ENCODE measurements at places on chromosomes 16 and 17.

GRCh38 chr16:17548825-17549224 lies 78.1 kb upstream of the XYLT1 start:
- no peak for DNase-seq

DNA sequence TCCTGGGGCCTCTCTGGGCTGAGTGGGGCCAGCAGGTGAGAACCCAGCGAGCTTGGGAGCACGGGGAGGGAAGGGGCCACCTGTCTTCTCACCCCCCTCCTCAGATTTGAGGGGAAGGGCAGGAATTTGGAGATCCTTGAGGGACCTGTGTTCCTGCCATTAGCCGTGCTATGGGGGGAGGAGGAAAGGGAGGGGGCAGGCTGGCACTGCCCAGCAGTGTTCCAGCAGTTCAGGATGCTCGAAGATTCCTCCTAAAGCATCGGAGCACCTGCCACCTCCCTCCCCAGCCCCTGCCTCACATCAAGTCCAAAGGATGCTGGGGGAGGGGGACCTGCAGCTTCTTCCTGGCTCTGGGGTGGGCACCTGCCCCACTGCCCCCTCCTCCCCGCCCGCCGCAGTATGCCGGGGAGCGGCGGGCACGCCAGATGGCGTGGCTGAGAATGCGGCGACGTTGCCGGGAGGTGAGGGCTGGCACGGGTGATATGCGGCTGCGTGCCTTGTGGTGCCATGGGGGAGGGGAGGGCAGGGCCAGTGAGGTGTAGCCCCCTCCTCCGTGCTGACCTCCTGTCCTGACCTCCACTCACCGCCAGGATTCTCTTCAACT lies 4.7 kb upstream of the NEUROD2 start:
- DNase-seq = no peak

DNA sequence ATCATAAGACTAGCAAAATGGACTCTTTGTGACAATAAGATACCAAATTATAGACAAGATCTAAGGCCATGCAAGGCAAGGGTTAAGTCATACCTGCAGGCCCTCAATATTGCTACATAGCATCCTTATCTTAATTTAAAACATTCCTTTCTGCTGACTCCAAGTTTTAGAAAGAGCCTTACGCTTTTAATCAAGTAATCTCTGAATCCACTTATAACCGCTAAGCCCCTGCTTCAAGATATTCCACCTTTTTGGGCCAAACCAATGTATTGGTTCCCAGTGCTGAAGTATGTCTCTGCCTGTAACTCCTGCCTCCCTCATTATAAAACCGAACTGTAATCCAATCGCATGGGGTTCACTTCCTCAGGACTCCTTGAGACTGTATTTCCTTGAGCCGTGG lies 255.4 kb downstream of the PHKB start:
- DNase-seq = no peak

- no peak for DNase-seq
These were observed 9.7 kb upstream of the ITGA3 start for GRCh38 chr17:50046179-50046578.

GRCh38 chr16:49516382-49517036 lies 142.9 kb downstream of the C16orf78 start:
- DNase-seq = no peak

- DNase-seq = no peak
These were observed 110.0 kb downstream of the N4BP1 start for GRCh38 chr16:48499923-48500381.

- DNase-seq = no peak
These were observed 205.2 kb downstream of the RAB11FIP4 start for GRCh38 chr17:31596382-31597323.

- peak; percentile 49 for DNase-seq
These were observed 481 bp downstream of the MYO19 start for GRCh38 chr17:36533935-36534839.

- DNase-seq = no peak
These were observed 20.1 kb downstream of the RAB40B start for GRCh38 chr17:82678265-82678891.

- DNase-seq = no peak
These were observed 76.0 kb downstream of the CHD9NB start for GRCh38 chr16:52976539-52977167.

GRCh38 chr16:59263955-59264354 lies 529.8 kb upstream of the GOT2 start:
- DNase-seq = no peak

GRCh38 chr17:82647593-82648164 lies 565 bp downstream of the WDR45B start:
- DNase-seq = peak; percentile 55

DNA sequence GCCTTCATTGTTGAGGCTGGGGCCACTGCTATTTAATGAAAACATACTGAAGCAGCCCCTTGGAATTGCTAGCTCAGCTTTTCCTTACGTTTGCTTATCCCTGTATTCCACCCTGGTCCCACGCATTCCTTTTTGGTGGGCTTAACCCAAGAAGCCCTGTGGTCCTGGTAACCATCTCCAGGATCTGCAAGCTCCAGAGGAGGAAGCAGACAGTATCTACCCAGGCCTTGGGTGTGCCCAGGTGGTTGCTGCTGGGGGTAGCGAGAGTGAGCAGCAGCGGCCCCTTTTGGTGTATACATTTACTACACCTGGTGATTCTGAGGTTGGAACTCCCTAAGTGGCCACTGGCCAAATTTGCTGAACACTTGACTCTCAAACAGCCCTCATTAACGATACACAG lies 97.7 kb downstream of the CBLN1 start:
- DNase-seq = no peak

GRCh38 chr17:10067446-10068143 lies 130.8 kb downstream of the GAS7 start:
- DNase-seq = no peak

DNA sequence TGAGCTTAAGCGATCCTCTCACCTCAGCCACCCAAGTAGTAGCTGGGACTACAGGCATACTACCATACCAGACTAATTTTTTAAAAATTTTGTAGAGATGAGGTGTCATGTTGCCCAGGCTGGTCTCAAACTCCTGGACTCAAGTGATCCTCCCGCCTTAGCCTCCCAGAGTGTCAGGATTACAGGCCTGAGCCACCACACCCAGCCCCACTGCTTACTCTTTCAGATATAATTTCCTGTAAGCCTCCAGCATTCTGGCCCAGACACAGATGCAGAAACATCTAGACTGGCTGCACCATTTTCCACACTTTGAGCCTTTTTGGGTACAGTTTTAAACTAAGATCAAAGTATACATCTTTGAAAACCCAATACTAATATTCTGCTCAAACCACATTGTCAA lies 8.4 kb upstream of the WSB1 start:
- DNase-seq = no peak

DNA sequence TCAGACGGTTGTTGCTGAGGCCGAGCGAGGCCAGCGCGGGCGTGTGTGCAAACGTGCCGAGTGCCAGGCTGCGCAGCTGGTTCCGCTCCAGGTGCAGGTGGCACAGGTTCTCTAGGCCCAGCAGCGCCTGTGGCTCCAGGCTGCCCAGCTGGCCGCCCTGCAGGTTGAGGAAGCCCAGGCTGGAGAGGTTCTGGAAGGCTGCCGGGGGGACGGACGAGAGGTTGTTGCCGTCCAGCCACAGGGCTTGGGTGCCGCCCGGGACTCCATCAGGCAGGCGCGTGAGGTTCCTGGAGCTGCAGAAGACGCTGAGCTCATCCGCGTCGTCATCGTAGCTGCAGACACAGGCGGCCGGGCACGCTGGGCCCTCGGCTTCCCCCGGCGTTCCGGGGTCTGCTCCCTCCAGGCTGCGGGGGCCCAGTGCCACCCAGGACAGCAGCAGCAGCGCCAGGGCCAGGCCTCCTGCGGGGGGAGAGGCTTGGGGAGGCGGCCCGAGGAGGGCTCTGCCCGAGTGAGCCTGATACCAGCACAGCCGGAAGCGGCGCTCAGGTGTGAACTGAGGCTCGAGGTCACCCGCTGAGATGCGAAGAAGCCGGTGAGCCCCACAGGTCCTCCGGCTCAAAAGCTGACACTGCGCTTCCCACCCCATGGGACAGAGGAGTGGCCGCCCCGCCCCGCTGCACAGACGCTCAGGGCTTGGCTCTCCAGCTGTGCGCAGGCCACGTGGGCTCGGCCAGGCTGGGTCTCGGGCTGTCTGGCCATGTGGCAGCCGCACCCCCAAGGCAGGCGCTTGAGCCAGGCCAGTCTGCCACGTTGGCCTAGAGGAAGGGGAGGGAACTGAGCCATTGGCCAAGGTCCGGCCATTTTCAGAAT lies 1.3 kb downstream of the IGFALS start:
- DNase-seq = no peak

GRCh38 chr17:33895491-33895890 lies 359.6 kb upstream of the CCL2 start:
- no peak for DNase-seq

GRCh38 chr16:85077576-85078125 lies 34.6 kb downstream of the CIBAR2 start:
- DNase-seq = no peak

GRCh38 chr17:39835038-39835786 lies 28.9 kb downstream of the IKZF3 start:
- DNase-seq = no peak

- DNase-seq = no peak
These were observed 5.0 kb upstream of the CETP start for GRCh38 chr16:56956756-56957155.

DNA sequence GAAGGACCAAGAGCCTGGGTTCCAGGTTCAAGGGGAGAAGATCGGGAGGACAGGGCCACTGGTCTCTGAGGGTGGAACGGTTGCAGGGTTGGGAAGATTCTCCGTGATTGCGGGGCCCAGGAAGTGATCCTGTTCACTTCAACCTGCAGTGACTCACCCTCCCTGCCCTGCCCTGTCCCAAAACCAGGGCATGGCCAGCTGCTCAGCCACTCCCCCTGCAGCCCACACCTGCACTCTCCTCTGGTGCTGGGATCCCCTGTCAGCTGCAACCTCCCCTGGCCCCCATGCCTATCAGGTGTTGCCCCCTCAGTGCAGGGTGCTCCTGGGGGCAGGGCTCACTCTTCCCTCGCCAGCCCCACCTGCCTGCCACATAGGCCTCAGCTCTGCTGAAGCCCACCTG lies 1.1 kb downstream of the RUNDC3A start:
- no peak for DNase-seq

DNA sequence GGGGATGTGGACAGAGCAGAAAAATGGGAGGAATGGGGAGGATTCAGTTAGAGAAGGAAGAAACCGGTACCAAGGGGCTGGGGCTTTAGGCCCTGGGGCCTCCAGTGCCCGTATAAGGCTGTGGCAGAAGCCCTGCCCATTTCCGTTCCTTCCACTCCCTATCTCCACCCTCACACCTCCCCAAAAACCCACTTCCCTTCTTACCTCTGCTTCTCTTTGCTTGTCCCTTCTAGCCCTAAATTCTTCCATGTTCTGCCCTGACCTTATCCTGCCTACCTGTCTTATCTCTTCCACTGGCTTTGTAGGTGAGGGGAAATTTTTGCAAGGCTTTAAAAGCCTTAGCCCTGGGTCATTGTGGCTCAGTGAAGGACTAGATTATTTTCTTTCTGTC lies 4.1 kb downstream of the RNF167 start:
- peak; percentile 49 for DNase-seq

DNA sequence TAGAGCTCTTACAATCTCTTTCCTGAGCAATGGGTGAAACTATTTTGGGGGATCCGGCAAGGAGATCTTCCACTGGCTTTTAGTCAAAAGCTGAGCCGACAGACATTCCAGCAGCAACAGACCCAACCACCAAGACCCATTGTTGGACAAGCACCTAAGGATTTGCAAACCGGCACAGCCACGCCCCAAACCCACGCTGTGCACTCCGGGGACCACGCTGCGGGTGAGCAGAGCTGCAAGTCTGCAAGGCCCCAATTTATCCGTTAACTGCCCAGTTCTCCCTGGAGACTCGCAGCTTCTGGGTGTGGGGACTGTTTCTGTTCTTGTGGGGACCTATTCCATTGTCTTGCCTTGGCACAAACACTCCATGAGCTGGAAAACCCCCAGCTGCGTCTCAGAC lies 45.9 kb downstream of the C16orf95 start:
- no peak for DNase-seq

DNA sequence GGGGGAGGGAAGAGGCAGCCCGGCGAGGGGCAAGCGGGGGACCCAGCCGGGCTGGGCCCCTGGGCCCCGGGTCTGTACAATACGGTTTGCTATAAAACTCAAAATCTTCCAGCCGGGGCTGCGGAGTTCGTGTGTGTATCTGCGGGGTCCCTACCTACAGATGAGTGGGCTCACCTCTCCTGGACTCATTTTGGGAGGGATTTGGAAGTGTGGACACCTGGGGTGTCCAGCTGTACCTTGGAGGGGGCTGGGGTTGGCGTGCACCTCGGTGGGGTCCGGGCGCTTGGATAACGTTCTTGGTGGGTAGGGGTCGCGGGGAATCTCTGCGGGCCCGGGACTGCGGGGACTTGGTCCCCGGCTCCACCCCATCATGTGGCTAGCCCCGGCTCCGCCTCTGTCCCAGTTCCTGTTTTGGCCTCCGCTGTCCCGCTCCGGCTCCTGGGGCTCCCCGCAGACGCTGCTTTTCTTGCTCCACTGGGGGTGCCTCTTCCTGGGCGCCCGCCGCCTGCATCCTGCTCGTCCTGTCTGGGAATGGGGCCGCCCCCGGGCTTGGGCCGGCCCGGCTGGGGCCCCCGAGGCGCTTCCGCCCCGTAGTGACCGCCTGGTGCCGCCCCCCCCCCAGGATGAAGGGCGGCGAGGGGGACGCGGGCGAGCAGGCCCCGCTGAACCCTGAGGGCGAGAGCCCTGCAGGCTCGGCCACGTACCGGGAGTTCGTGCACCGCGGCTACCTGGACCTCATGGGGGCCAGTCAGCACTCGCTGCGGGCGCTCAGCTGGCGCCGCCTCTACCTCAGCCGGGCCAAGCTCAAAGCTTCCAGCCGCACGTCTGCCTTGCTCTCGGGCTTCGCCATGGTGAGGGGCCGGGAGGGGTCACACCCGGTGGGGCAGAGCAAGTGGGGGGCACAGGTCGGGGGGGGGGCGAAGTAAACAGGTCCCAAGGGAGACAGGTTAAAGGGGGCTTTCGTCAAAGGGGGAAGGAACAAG lies at the start of gene ORAI3:
Gene ORAI3 (plus strand): TSS at position 402 of the 983 bp plus-strand sequence. CDS start 222 bp downstream, at position 624.
- peak; percentile 70 for DNase-seq

- peak; percentile 14 for DNase-seq
These were observed 1.6 kb downstream of the AMFR start for GRCh38 chr16:56423584-56424403.

GRCh38 chr17:74362810-74363498 lies 1.3 kb upstream of the BTBD17 start:
- no peak for DNase-seq

GRCh38 chr17:59858167-59858816 lies 34.5 kb downstream of the TUBD1 start:
- DNase-seq = no peak

GRCh38 chr16:2478279-2478678 lies 3.4 kb downstream of the TBC1D24 start:
- DNase-seq = no peak

GRCh38 chr16:9042964-9043680 lies 48.3 kb upstream of the HAPSTR1 start:
- no peak for DNase-seq

- no peak for DNase-seq
These were observed 52.2 kb upstream of the GSE1 start for GRCh38 chr16:85560932-85561247.

DNA sequence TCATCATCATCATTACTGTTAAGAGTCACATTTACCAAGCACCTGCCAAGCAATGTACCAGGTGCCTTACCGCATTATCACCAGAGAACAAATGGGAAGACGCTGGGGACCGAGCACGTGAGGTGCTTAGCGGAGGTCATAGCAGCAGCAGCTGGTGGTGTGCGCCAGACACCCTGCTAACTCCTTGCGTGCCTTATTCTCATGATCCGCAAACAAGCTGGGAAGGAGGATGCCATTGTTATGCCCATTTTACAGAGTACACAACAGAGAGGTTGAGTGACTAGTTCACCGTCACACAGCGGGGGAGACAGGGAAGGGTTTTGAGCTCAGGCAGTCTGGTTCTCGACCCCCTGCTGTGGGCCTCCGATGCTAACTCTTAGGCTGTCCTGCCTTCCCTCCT lies 7.3 kb downstream of the ATP2A3 start:
- no peak for DNase-seq
